ENCODE measurements at places on chromosomes 1 and 21. TPM values are rescaled to one million over a fixed set of nuclear protein-coding genes. Genes with fewer than 3 reads are reported as not detected.

The IL12RB2 gene
- total RNA-seq: not detected

The FLG2 gene
- total RNA-seq: not detected

The TP73 gene
- not detected for total RNA-seq

The S1PR1 gene
- total RNA-seq: 22.0 TPM

The MYCL gene
- 0.15 TPM for total RNA-seq

The RGS8 gene
- under 0.01 TPM for total RNA-seq

The SMPDL3B gene
- total RNA-seq: not detected

The PBX1 gene
- total RNA-seq: 68.4 TPM

The CD53 gene
- not detected for total RNA-seq

The PPFIA4 gene
- 20.0 TPM for total RNA-seq

The CEP170 gene
- 113 TPM for total RNA-seq

The FAAH gene
- total RNA-seq: 1.8 TPM

The TPRG1L gene
- 35.1 TPM for total RNA-seq

The DMRTA2 gene
- 0.15 TPM for total RNA-seq

The TDRKH gene
- 3.8 TPM for total RNA-seq

The OR2L5 gene
- not detected for total RNA-seq

The B3GALNT2 gene
- 40.0 TPM for total RNA-seq

The OR2T11 gene
- not detected for total RNA-seq

Data from smooth muscle cell of trachea (primary cell).